Foreskin fibroblast (primary cell): ENCODE measurements at places on chromosomes 1 and 21.

DNA sequence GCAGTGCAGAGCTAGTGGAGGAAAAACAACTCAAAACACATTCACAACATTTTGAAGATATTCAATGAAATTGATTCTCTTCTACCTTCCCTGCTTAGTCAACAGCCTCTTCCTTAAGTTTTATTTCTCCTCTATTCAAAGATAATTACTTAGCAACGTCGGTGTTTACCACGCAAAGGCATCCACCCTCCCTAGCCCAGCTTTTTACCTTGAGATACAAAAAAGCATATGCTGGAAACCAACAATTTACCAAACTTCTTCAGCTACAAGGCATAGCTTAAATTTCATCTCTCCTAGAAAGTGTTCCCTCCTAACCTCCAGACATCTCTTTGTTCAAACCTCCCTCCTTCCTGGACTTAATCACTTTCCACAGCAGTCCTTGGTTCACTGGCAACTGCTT, 102.8 kb upstream of the SOD1 start:
- DNase-seq: no peak

GRCh38 chr1:14660801-14661200, 62.3 kb downstream of the KAZN start:
- DNase-seq: peak; percentile 6

GRCh38 chr1:231170875-231171274, 9.0 kb downstream of the TRIM67 start:
- no peak for DNase-seq

DNA sequence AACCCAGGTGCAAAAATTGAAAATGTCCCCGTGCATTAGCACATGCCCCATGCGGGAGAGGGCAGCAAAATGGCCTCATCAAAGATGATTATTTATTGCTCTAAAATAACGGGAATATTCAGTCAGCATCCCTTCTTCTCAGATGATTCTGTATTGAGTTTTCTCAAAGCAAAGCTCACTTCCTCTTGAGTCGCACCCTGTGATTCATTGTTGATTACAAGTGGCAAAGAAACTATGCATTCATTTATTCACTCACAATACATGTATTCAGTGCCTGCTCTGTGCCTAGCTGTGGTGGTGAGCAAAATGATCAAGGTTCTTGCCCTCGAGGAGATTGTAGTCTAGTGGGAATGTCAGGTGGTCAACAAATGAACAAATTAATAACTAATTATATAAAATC, 226.0 kb upstream of the KAZN start:
- DNase-seq: peak; percentile 75

DNA sequence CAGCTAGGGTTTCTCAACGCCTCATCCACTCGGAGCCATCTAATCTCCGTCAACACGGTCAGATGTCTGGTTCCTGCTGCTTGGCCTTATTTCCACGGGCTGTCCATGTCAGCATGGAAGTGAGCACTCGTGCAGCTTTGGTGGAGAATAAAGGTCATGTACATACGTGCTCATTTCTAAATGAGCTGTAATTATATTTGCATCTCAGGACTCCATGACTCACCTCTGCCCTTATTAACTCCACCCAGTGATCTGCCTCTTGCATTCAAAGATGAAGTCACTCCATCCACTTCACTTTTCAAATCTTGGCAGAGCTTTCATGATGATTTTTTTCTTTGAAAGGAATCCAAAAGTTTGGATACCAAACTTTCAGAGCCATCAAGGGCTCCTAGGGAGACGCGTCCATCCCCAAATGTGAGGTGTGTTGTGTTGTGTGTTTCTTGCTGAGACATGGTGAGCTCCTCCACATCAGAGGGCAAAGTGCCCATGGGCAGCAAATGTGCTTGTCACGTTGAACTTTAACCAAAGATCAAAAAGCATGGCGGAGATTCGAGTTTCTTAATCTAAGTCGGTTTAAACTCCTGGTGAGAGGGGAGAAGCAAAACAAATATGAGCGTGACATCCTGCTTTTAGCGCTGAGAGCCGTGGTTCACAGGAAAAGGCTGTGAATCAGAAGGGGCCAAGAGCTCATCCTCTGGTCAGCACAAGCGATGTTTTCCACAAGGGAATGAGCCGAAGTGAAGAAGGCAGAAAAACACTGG, 68.6 kb upstream of the ERRFI1 start:
- peak; percentile 64 for DNase-seq

GRCh38 chr1:54077359-54077758, 24.0 kb downstream of the TCEANC2 start:
- no peak for DNase-seq

DNA sequence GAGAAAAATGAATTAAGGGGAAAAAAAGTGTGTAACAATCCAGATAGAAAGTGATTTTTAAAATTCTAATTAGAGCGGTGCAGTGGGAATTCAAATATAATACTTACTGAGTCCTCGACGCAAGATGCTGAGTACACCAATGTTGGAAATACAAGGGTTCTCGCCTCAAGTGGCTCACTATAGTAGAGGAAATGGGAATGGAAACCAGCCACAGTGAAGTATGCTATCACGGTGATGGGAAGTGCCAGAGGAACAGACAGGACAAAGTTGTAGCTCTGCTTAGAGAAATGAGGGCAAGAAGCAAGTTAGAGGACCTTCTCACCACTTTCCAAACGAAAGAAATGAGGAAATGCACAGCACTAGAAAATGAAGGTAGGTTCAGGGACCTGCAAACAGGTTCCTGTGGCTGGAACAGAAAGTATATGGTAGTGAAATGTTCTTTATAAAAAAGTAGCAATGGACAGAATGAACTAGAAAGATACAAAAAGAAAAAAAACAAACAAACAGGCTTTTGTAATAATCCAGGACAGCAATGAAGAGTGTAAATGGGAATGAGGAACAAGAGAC, 13.5 kb downstream of the EGLN1 start:
- no peak for DNase-seq

- no peak for DNase-seq
These were observed 75.1 kb downstream of the DHRS3 start for GRCh38 chr1:12542616-12543592.

GRCh38 chr1:30274976-30275621, 448.3 kb downstream of the MATN1 start:
- no peak for DNase-seq

GRCh38 chr1:115670476-115671175, 28.9 kb downstream of the VANGL1 start:
- no peak for DNase-seq

DNA sequence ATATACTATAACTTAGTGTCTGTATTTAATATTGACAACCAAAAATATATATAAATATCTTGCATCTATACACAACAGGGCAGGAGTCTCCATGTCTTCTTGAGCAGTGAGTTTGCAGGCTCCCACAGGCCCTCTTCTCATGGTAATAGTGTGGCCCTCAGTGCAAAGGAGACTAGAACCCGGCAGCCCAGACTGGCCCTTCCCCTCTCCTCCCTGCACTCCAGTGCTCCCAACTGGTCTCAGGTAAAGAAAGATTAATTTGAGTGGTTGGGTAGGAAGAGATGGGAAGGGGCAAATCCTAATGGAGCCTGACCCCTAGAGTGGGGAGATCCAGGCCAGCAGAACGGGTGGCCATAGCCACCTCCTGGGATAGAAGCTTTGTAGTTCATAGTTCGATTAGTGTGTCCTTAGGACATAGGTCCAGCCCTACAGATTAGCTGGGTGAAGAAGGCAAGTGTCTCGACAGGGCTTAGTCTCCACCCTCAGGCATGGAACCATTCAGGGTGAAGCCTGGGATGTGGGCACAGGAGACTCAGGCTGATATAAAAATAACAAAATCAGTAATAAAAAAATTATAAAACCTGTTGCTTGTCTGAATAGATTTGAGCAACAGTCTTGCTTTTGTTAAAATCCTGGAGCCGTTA, 32.3 kb downstream of the SLC2A1 start:
- DNase-seq: no peak

DNA sequence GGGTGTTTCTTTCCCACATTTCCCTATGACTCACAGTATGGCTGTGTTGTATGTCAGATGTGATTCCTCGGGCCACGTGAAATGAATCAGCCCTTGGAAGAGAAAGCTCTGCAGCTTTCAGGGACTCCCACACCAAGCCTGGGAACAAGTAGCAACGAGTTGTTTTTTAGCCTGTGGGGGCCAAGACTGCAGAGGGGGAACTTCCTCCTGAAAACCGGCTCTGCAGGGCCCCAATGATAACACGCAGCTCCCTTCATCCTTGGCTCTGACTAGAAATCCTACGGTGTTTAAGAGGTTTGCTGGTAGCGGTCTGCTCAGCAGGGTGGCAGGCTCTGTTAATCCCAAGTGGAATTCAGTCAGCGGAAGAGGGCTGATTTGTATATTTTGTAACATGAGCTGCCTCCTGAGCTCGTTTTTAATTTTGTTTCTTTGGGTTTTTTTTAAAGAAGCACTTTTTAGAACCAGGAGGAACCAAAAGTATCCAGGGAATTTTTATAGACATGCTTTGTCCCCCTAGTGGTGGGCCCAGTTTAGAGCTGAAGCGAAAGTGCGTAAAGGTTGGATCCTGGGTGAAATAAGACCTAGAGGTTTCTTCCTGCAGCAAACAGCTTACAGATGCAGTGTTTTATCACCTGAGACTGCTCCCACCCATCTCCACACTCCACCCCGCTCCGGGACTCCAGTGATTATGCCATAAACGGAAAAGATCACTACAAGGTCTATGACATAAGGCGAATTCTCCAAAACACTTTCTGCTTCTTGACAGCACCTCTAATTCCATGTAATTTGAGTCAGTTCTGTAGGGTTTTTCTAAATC, 48.8 kb downstream of the LAMC2 start:
- peak; percentile 95 for DNase-seq

DNA sequence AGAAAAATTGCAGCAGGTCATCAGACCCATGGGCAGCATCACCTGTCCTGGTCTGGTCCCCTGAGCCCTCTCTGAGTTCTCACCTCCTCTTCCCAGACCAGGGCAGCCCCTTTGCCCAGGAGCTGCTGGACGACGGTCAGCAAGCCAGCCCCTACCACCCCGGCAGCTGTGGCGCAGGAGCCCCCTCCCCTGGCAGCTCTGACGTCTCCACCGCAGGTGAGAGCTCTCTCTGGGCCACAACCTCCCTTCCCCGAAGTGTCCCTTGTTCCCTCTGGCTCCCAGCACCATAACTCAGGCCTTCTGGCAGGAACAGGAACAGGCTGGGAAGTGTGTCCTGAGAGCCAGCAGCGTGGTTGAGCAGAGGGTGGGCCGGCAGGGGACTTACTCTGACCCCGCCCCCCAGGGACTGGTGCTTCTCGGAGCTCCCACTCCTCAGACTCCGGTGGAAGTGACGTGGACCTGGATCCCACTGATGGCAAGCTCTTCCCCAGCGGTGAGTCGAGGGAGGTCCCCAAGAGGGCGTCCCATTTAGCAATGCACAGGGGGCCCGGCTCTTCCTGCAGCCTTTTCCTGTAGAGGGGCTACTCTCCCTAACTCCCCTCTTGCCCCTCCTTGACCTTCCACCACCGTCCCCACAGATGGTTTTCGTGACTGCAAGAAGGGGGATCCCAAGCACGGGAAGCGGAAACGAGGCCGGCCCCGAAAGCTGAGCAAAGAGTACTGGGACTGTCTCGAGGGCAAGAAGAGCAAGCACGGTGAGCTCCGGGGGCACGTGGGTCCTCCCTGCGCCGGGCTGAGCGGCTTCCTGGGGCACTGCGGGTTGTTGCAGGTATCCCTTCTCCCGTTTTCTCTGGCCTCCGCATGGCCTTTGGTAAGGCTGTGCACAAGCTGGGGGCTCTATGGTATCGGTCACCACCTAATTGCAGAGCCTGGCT, 2.4 kb downstream of the ELF3 start:
- no peak for DNase-seq

DNA sequence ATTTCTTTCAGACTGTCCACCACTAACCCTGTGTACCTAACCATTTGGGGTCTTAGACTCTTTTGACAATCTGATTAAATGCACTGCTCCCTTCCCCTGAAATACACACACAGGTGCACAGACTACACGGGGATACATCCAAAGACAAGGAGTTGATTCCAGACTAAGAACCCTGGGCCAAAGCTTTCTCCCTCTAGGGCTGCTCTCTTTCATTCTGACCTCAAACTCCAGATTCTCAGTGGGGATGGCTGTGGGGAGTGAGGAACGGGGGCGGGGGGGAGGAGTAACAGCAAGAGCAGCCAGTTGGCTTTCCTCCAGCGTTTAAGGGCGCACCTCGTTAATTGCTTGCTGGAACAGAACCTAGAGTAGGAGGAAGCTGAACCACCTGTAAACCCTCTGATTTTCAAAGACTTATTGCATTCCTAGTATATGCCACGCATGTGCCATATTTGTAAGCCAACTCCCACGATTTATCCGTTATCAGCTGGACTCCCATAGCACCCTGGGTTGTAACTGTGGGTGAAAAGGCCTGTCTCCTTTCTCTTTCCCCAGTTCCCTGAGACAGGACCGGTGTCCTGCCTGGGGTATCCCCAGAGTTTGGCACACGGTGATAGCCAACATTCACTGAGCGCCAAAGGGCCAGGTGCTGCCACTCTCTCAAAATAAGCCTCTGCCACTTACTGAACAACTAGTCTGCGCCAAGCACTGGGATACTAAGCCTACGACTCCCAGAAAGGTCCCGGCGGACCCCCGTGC, 920 bp downstream of the MTHFR start:
- peak; percentile 58 for DNase-seq

GRCh38 chr1:179786815-179787685, 44.0 kb downstream of the FAM163A start:
- no peak for DNase-seq

DNA sequence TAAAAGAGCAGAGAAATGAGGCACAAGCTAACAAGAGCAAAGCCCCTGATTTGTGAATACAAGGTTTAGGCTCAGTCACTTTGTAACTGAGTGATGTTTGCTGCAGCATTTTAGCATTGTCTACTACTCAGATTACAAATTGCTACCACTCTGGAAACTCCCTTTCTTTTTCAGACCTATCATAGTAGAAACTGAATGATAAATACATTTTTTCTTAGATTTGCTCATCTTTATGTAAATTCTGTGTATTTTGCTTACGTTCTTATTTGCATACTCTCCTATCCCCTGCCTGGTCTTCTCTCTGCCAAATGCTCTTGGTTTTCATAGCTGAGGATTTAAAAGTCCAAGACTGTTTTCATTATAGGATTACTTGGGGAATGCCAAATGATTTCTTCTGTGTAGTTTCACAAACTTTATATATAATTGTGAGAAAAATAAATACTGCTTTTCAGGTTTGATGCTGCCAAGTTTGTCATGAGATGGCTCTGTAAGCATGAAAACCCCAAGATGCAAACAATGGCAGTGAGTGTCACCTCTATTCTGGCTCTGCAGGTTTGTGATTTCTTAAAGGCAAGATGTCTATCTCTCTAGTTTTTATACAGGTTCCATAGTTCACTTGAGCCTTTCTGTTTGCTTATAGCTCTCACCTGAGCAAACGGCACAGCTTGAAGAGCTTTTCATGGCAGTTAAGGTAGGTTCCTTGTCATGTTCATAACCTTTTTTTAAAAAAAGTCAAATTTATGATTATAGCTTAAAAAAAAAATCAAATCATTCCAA, 24.7 kb downstream of the ZYG11A start:
- DNase-seq: no peak

- no peak for DNase-seq
These were observed 25.8 kb upstream of the LHX4 start for GRCh38 chr1:180204231-180204630.

DNA sequence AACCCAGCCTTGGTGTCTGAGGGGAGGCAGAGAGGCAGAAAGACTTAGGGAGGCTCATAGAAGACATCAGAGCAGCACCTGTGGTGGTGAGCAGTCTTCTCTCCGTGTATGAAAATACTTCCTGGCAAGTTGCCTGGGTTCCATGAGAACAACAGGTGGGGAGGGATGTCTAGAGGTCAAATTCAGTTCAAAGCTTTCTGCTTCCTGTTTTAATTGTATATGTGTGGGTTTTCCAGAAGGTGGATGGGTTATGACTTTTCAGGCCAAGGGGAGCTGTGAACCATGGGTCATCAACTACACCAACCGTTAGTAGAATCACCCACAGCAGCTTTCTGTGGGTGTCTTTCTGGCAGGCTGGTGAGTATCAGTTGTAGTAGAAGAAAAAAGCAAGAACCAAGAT, 4.1 kb upstream of the FCRL2 start:
- no peak for DNase-seq

- DNase-seq: no peak
These were observed 65.5 kb downstream of the LTN1 start for GRCh38 chr21:28927130-28927529.
